Sigmoid colon (tissue), 7 donors: ENCODE measurements at places on chromosomes 4 and X. TPM values are rescaled to one million over a fixed set of nuclear protein-coding genes. Genes with fewer than 3 reads are reported as not detected.

GRCh38 chr4:183244019-183244418 lies 76.1 kb downstream of the CLDN22 start:
- H3K27ac ChIP-seq = no peak overlapping the region
- no peaks in the 10 kb centered on the region for H3K4me1 ChIP-seq
- no peaks in the 10 kb centered on the region for H3K27me3 ChIP-seq
- H3K36me3 ChIP-seq = no peaks in the 10 kb centered on the region
- DNase-seq = no peak
- H3K4me3 ChIP-seq = no peak overlapping the region

DNA sequence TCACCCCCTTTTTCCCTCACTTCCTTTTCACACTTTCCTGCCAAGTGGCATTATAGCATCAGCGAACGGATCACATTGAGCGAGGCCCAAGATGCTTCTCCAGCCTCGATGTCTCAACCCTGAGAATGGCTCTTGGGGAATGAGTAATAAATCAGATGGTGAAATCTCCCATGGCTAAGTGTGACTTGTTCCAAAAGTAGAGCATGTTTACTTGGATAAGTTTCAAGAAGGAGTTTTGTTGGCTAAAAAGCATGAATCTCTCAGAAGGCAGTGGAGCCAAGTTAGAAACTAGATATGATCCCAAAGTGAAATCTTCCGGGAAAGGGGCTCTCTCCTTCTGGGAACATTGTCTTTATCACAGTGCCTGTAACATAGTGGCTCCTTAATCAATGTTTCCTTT lies 316.3 kb downstream of the CAMK2D start:
- peak; percentile 85 for DNase-seq
- no peaks in the 10 kb centered on the region for H3K36me3 ChIP-seq
- no peak overlapping the region for H3K4me3 ChIP-seq
- peak overlapping the region; percentile 71 for H3K27ac ChIP-seq

DNA sequence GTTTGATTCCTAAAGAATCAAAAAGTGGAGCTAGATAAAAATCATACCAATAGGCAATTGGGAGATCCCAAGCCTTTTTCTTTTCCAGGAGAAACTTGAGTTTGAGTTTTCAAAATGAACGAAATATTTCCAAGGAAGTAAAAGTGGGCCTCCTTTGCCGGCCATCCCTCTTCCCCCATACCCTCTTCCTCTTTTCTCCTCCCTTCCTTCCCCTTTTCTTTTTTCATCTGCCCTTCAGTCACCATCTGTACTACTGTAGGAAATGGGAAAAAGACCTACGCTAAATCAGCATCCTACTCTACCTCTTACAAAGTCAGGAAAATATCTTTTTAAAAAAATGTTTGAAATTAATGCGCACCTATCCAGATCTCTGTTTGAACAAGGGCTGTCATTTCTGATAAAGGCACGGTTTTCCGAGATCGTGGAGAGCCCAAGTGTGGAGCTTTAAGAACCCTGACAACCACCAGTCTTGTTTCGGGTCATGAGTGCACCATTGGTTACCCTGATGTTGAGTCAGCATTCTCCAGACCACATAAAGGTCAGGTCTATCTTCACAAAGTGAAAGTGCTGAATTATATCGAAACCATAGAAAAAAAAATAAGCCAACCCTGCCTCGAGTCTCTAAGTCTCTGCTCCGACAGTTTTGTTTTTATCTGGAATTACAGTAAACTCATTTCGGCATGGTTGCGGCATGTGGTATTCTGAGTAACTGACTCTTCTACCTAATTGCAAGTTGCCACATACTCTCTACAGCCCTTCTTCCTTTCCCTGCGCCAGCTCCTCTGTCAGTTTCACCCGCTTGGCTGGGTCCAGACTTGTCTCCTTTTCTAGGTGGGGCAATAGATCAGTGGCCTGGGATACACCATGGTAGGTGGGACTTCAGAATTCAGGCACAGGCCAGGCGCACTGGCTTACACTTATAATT lies 140.2 kb upstream of the KLF3 start:
- H3K27me3 ChIP-seq = no peaks in the 10 kb centered on the region
- no peaks in the 10 kb centered on the region for H3K36me3 ChIP-seq
- no peak overlapping the region for H3K27ac ChIP-seq
- H3K4me3 ChIP-seq = no peak overlapping the region
- DNase-seq = no peak
- no peaks in the 10 kb centered on the region for H3K4me1 ChIP-seq

GRCh38 chr4:42673082-42673425 lies 16.1 kb upstream of the ATP8A1 start:
- H3K4me1 ChIP-seq = no peaks in the 10 kb centered on the region
- no peak for DNase-seq
- H3K36me3 ChIP-seq = no peaks in the 10 kb centered on the region
- no peak overlapping the region for H3K27ac ChIP-seq
- no peaks in the 10 kb centered on the region for H3K27me3 ChIP-seq

DNA sequence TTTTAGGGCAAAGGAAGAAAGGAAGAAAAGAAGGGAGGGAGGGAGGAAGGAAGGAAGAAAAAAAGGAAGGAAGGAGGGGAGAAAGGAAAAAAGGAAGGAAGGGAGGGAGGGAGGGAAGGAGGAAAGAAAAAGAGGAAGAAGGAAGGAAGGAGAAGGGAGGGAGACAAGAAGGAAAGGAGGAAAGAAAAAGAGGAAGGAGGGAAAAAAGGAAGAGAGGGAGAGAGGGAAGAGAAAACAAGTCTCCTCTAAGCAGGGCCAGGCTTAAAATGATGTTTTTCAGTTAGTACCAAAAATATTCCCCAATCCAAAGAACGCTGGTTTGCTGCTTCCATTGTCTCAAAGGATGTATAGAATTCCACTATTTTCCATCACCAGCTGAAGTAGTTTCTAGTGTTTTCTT lies 2.0 kb downstream of the TIGD4 start:
- no peak overlapping the region for H3K4me3 ChIP-seq
- H3K27me3 ChIP-seq = no peaks in the 10 kb centered on the region
- no peak overlapping the region for H3K27ac ChIP-seq
- H3K36me3 ChIP-seq = no peaks in the 10 kb centered on the region

PNMA5 gene
- not detected for total RNA-seq

DNA sequence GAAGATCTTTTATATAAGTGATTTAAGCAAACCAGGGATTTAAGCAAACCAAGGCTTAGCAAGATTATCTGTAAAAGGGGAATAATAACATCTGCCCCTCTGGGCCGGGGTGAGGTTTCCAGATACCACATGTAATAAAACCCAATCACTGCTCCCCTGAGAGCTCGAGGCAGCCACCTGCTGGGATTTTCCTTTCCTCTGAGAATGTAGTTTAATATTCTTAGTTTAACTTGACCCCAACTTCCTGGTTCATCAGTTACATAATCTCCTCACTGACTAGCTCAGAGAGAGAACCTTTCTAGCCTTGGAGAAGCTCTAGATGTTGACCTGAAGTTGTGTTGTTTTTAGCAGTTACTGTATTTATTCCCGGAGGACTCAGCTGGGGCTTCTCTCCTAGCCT lies 322.4 kb downstream of the ARHGAP10 start:
- no peak overlapping the region for H3K27ac ChIP-seq
- no peak for DNase-seq
- H3K27me3 ChIP-seq = no peaks in the 10 kb centered on the region
- no peak overlapping the region for H3K4me3 ChIP-seq

DNA sequence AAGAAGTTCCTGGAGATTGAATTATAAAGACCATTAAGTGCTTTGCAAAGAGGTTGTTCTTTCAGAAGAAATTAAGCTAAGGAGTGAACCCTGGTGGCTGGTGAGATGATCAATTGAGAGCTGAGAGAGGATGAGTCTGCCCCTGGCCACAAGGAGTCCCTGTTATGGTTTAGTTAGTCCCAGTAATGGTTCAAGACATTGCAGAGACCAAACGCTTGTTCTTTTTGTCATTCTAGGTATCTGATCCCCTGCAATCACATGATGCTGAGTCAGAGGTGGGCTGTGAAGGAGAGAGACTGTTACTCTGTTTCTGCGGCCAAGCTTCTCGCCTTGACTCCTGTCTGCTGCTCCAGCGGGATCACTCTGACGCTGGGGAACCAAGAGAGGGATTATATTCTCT lies 114.5 kb downstream of the GATB start:
- no peak overlapping the region for H3K4me3 ChIP-seq
- no peaks in the 10 kb centered on the region for H3K36me3 ChIP-seq
- H3K27ac ChIP-seq = no peak overlapping the region
- no peak for DNase-seq
- no peaks in the 10 kb centered on the region for H3K27me3 ChIP-seq

DNA sequence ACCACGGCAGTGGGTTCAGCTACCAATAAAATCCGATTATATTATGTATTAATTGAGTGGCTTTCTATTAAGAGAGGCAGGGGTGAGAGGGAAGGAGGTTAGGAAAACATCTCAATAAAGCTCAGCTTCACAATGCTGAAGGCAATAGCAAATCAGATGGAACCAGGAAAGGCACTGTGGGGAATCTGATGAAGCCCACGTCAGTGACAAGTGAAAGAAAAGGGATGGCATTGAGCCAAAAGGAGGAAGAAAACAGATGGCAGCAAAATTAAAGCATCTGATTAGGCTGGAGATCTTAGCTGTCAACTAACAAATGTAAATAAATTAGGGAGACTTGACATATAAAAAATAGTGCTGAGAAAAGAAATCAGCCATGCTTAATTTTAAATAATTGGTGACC lies 180.9 kb downstream of the RASL11B start:
- no peaks in the 10 kb centered on the region for H3K4me1 ChIP-seq
- no peaks in the 10 kb centered on the region for H3K36me3 ChIP-seq
- no peak overlapping the region for H3K4me3 ChIP-seq
- H3K27ac ChIP-seq = no peak overlapping the region

- no peaks in the 10 kb centered on the region for H3K36me3 ChIP-seq
- H3K4me1 ChIP-seq = no peaks in the 10 kb centered on the region
- no peaks in the 10 kb centered on the region for H3K27me3 ChIP-seq
Measured at GRCh38 chr4:52196606-52197130, 145.6 kb downstream of the SPATA18 start.

PCDH10 gene
- 0.49 TPM for total RNA-seq

- no peaks in the 10 kb centered on the region for H3K4me1 ChIP-seq
- no peak overlapping the region for H3K4me3 ChIP-seq
- no peak for DNase-seq
- H3K27me3 ChIP-seq = no peaks in the 10 kb centered on the region
Measured at GRCh38 chr4:185998791-185999190, 70.2 kb upstream of the TLR3 start.

- no peak for DNase-seq
- no peak overlapping the region for H3K27ac ChIP-seq
- H3K27me3 ChIP-seq = no peaks in the 10 kb centered on the region
- no peaks in the 10 kb centered on the region for H3K36me3 ChIP-seq
- no peak overlapping the region for H3K4me3 ChIP-seq
- peaks cover 13% of the 10 kb centered on the region for H3K4me1 ChIP-seq
Measured at GRCh38 chr4:78542373-78542772, 9.2 kb upstream of the ANXA3 start.

ATOH1 gene
- 0.83 TPM for total RNA-seq

DNA sequence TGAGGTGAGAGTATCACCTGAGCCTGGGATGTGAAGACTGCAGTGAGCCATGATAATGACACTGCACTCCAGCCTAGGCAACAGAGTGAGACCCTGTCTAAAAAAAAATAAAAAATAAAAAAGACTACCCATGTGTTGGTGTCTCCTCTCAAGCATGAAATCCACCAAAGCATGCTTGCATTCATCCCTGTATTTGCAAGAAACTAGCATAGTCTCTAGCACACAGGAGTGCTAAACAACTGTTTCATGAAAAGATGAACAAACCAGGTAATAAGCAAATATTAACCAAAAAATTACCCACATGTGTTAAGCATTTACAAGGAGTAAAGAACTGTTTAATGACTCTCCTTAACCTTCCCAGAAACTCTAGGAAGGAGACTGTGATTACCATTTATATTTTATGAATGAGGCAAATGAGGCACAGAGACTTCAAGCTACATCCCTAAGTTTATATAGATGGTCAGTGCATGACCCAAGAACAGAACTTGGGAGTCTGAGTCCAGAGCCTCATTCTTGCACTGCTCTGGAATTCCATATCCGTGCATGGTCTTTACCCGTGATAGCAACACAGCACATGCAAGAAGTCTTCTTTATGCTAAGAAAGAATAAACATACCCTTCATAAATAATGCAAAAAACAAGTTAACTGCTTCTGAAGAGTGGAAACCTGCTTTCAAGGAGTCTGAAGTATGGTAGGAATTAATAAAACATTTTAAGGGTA lies 186.1 kb upstream of the STS start:
- H3K36me3 ChIP-seq = no peaks in the 10 kb centered on the region
- DNase-seq = no peak
- H3K27me3 ChIP-seq = no peaks in the 10 kb centered on the region
- H3K4me1 ChIP-seq = no peaks in the 10 kb centered on the region
- no peak overlapping the region for H3K4me3 ChIP-seq

DNA sequence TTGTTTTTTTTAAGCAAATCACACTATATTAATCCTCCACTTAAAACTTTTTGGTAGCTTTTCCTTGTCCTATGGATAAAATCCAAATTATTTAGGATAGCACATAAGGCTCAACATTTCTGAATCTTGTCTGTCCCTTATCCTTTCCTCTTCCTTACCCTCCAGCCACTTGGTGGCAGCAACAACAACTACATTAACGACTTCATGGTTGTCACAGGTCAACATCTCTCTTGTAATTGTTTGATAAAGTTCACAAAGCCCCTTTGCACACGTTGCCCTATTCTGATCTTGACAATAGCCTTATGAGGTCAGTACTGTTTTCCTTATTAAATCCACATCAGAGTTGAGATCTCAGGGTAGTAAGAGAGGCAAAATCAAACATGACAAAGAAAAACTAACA lies 269.0 kb upstream of the PABPC4L start:
- no peak overlapping the region for H3K4me3 ChIP-seq
- no peaks in the 10 kb centered on the region for H3K27me3 ChIP-seq
- no peaks in the 10 kb centered on the region for H3K4me1 ChIP-seq
- DNase-seq = no peak
- no peak overlapping the region for H3K27ac ChIP-seq
- H3K36me3 ChIP-seq = no peaks in the 10 kb centered on the region

MAGEA8 gene
- not detected for total RNA-seq

OTUD6A gene
- total RNA-seq = not detected

CENPVL3 gene
- 0.36 TPM for total RNA-seq

- no peak overlapping the region for H3K27ac ChIP-seq
- no peaks in the 10 kb centered on the region for H3K36me3 ChIP-seq
- no peak for DNase-seq
- H3K4me1 ChIP-seq = peaks cover 21% of the 10 kb centered on the region
Measured at GRCh38 chr4:101307899-101308298, 39.4 kb downstream of the PPP3CA start.

- H3K27me3 ChIP-seq = no peaks in the 10 kb centered on the region
- DNase-seq = peak; percentile 70
- peaks cover 10% of the 10 kb centered on the region for H3K4me1 ChIP-seq
- no peaks in the 10 kb centered on the region for H3K36me3 ChIP-seq
Measured at GRCh38 chr4:147707892-147708672, 23.8 kb upstream of the ARHGAP10 start.

- H3K4me1 ChIP-seq = no peaks in the 10 kb centered on the region
- H3K27me3 ChIP-seq = no peaks in the 10 kb centered on the region
- no peak overlapping the region for H3K27ac ChIP-seq
Measured at GRCh38 chr4:186500721-186501304, 54.6 kb downstream of the MTNR1A start.

DNA sequence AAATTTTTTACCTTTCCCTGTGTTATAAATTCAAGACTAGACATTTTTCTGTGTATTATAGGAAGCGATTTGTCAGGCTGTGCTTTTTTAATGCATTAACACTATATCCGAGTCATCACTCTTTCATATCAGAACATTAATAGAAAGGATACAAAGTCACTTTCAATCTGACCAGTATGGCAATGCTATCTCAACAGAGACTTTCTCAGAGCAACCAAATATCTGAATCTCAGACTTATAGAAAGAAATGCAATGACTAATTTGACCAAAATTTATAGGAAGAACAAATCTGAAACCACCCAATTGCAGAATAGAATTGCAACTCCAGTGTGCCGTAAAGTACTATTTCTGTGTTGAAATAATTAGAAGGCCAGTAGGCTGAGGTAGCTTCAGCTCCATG lies 473 bp upstream of the TKTL2 start:
- H3K27ac ChIP-seq = no peak overlapping the region
- H3K27me3 ChIP-seq = no peaks in the 10 kb centered on the region
- H3K4me3 ChIP-seq = no peak overlapping the region
- no peaks in the 10 kb centered on the region for H3K36me3 ChIP-seq

IL2 gene
- not detected for total RNA-seq
